ENCODE measurements at places on chromosomes 2 and 18. TPM values are rescaled to one million over a fixed set of nuclear protein-coding genes. Genes with fewer than 3 reads are reported as not detected.
A peak's percentile ranks its signal among the peaks of the same experiment; 100 is the strongest.

DNA sequence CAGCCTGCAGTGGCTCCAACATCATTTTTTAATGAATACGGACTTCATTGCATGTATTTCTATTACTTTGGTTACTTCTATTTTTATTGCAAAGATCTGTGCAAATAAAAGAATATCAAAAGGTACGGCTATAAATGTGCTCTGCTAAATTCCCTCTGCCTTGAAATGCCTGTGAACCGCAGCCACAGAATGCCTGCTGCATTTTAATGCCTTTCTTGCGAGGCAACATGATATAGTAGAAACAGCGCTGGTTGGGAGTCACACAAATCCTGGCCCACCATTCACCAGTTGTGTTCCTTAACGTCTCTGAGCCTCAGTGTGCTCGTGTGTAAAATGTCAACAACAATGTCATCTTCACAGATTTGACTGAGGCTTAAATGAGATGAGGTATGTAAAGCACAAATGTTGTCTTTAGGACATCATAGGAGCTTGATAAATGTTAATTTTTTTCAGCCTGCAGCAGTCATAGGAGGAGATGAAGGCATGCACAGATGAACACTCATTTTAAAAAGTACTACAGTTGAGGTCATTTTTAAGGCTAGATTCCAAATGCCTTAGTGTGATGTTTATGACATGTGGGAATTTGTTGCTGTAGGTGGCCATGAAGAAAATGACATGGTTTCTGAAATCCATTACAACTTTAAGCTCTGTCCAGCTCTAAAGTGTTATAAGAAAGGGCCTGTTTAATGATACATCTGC, 187.6 kb upstream of the NRP2 start:
- no peak for DNase-seq

GRCh38 chr2:226694586-226695284, 104.9 kb downstream of the IRS1 start:
- no peak for DNase-seq

- no peak for DNase-seq
Measured at GRCh38 chr2:233285921-233286320, 21.7 kb upstream of the SAG start.

DNA sequence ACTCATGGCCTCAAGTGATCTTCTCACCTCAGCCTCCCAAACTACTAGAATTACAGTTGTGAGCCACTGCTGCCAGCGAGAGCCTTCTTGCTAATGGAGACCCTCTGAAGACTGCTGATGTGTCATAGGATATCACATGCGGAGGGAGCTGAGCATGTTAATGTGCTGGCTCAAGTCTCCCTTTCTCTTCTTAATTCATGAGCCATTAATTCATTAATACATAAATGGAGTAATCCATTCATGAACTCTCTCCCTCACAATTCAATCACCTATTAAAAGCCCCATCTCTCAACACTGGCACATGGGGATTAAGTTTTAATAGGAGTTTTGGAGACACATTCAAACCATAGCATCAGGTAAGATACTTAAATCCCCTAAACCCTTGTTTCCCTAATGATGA, 54.8 kb downstream of the SYT4 start:
- no peak for DNase-seq

GRCh38 chr2:219946529-219946928, 319.1 kb downstream of the SLC4A3 start:
- DNase-seq, result no peak

GRCh38 chr2:118255301-118255700, 167.0 kb downstream of the INSIG2 start:
- no peak for DNase-seq

GRCh38 chr2:36387258-36387916, 31.8 kb downstream of the CRIM1 start:
- no peak for DNase-seq

DNA sequence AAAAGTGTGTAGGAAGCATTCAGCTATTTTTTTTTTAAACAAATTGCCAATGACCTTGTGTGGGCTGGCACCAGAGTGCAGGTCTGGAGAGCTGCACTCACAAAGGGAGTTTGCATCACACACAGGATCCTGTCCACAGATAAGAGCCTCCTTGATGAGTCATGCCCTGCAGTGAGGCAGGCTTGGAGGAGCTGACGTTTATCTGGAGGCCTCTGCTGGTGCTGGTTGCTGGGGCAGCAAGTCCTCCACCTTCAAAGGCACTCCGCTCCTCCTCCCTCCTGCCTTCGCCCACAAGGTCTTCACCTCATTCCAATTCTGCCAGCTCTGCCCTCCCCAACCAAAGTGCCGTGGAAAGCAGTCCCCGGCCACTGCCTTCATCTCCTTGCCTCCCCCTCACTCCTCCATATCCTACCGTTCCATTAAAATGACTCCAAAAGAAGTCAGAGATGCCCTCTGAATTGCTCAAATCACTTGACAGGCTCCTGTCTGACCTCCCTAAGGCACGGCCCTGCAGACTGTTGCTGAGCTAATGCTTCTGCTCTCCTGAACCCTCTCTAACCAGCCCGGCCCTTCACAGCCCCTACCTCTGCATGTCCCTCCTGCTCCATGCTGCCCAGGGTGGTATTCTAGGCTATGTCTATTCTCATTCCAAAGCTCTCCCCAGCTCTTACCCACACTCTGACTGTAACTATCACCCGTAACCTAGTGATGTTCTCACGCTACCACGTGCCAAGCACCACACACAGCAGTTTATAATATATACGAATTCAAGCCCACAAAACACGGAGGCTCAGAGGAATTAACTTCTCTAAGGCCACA, 30.9 kb downstream of the LONRF2 start:
- no peak for DNase-seq

- no peak for DNase-seq
Measured at GRCh38 chr18:50199346-50199855, 4.5 kb upstream of the MYO5B start.

DNA sequence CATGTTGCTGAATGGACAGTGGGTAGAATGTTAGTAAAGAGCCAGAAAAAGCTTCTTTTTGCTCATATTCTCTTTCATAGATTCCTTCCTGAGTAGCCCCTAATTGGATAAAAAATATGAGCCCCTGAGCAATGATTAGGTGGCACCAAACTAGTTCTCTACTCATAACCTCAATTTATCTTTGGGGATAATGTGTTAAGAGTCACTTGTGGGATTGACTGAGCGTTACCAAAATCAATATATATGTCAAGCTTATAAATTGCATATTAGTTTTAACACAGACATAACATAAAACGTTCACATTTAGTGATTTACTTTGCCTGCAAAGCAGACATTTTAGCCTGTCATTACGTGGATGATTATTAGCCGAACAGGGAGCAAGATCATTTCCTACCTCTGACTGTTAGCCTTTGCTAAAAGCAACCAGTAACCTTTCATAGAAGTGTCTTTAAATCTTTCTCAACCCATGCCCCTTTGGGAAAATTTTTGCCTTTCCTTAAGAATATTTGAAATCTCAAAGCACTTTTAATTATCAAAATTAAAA, 85.4 kb downstream of the ARHGAP28 start:
- DNase-seq, result no peak

DNA sequence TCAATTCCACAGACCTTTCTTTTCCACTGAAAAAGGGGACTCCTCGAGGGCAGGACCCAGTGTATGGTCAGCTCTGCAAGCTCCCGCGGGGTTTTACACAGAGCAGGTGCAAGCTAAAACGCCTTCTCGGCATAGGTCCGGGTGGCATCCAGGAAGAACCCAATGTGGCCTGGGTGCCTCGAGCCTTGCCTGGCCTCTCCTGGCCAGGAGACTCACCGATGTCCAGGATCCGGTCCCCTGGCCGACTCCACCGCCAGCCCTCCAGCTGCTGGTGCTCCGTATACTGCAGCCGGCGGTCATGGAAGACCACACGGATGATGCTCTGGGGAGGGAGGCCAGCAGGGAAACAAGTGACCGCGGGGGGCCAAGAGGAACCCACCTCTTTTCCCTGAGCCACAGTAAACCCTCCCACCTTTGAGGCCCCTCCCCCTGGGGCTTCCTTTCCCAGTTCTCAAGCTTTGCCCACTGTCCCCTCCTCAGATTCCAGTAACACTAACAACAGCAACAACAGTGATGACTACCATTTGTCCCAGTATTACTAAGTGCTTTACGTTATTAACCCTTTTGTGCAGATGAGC, 36.1 kb downstream of the TFCP2L1 start:
- no peak for DNase-seq

- DNase-seq, result no peak
Measured at GRCh38 chr2:28338046-28338817, 54.4 kb upstream of the FOSL2 start.

DNA sequence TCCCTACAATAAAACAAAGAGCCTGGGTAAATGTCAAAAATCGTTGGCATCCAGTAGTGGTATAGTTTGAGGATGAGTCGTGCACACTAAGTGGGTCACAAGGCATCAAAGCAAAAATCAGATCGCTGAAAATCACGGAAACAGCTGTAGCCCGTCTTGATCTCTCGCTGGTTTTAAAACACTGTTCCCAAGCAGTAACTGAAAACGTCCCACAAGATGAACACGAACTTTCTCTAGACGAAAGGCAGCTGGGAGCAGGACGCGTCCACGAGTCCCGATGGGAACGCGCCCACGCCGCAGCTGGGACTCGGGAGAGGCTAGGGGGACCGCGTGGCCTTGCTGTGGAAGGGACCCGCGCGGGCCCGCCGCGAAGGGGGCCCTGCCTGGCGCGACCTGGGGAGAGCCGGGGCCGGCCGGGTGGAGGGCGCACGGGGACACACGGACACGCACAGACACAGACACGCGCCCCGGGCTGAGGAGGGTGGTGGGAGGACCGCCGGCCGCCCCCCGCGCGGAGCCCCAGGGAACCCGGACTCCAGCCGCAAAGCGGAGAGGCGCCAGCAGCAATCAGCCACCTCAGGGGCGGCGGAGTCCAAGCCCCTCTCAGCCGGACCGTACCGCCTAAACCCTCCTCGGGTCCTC, 651 bp downstream of the STK17B start:
- peak; percentile 48 for DNase-seq

GRCh38 chr18:49562481-49563129, 748 bp downstream of the LIPG start:
- DNase-seq, result peak; percentile 50

GRCh38 chr18:74702950-74703349, 105.3 kb downstream of the ZNF407 start:
- DNase-seq, result no peak

- no peak for DNase-seq
Measured at GRCh38 chr2:94879982-94880377, 8.8 kb downstream of the TEKT4 start.

DNA sequence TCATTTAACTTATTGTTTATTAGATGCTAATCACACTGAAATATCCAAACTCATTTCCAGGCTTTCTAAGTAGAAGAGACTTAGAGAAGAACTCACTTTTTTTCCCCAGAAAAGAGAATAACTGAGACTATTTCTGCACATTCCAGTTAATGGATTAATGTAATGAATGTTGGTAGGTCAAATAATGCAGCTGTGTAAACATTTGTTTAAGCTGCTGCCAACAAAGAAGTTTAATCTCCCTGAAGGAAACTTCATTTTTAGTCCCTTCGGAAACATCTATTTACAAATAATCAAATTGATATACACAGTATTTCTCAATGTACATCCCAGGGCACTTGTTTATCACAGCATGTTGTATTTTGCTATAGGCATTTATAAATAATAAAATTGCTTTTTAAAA, 126.9 kb downstream of the KCNS3 start:
- no peak for DNase-seq

DNA sequence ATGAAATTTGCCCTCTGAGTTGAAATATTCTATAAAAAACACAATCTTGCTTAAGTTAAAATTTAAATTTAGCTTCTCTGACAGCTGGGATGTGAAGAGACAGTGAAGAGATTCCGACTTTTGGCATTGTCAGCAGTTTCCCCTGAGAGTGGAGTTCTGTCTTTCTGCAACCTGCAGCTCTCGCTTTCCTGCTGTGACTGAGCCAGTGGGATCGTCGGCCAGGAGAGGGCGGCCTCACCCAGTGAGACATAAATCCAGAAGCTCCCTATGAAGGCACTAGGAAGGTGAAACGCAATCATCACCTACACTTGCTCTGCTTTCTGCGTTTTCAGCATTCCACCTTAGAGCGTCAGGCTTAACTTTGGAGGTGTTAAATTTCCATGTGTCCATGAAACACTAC, 75.4 kb upstream of the HNMT start:
- DNase-seq, result peak; percentile 67

- no peak for DNase-seq
Measured at GRCh38 chr2:234198976-234199375, 148.5 kb downstream of the SPP2 start.

DNA sequence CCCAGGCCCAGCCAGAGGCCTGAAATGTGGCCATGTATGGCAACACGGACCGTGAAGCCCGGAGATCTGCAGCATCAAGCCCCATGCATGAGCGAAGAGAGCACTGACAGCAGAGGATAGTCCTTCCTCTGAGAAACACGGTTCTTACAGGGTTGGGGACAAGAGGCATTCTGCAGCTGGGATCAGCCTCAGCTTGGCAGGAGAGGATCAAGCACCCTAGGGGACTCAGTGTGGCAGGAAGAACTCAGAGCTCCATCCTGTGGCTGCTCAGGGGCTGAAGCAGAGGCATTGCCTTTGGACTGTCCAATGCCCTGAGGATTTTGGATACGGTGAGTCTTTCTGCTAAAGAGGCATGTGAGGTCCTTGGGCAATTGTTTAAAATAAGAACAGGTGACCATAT, 368.7 kb downstream of the ZNF516 start:
- no peak for DNase-seq

GRCh38 chr2:151614606-151615306, 119.5 kb downstream of the NEB start:
- DNase-seq, result no peak

- DNase-seq, result no peak
Measured at GRCh38 chr2:13003500-13003899, 286.8 kb downstream of the TRIB2 start.

Gene MAB21L4
- 4.5 TPM for total RNA-seq

Gene SLC11A1
- total RNA-seq, result 1.7 TPM

Gene ARL6IP6
- total RNA-seq, result 16.0 TPM

Gene SLC38A11
- total RNA-seq, result 3.7 TPM

Gene DSG4
- total RNA-seq, result 0.12 TPM

Gene GALR1
- total RNA-seq, result 0.11 TPM

Gene RNU2-63P
- 15.7 TPM for total RNA-seq

Gene GRHL1
- total RNA-seq, result 2.3 TPM

Gene PKP4
- total RNA-seq, result 36.9 TPM

Gene SERPINB10
- total RNA-seq, result not detected

Gene TDRD15
- total RNA-seq, result 0.06 TPM

Data from left colon (tissue), 2 donors.